ENCODE measurements at places on chromosomes 6 and 20.

- DNase-seq, result no peak
Observed at GRCh38 chr6:3884007-3884745, 35.0 kb downstream of the FAM50B start.

DNA sequence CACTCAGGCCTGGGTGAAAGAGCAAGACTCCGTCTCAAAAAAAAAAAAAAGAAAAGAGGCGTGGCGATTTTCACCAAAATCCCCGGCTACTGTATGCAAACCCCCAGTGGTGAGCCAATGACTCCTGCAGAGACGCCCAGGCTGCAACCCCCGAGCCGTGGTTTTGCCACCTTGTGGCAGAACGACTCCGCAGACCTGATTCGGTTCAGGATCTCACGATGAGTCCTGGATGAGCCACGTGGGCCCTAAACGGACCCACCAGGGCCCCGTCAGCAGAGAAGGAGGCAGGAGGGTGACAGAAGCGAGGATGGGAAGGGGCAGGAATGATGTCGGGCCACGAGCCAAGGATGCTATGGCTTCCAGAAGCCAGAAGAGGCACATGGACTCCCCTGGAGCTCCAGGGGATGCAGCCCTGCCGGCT lies 42.5 kb downstream of the SLC2A4RG start:
- no peak for DNase-seq

- DNase-seq, result no peak
Observed at GRCh38 chr6:135183002-135183531, 2.0 kb downstream of the MYB start.

DNA sequence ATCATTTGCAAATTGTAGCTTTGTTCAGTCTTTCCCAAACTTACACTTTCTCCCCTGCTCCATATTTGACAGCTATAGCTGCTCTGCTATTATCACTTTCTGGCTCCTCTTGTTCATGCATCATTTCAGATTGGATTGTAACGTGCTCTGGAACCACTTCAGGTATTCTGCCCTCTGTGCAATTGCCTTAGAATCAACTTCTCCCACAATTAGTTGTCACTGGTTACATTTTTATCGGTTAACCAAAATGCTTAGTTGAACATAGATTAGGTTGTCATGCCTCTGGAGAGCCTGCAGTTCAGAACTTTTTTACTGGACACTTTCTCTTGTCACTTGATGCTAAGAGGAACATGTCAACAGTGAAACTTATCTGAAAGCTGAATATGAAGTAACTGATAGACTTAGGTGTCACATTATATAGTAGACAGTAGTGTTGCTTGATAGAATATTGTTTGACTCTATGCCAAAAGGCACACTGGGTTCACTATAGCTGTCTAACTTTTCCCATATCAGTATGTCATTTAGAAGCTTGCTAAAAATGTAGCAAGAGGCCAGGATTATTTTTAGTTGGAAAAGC lies 127.7 kb upstream of the PTPRK start:
- DNase-seq, result no peak

GRCh38 chr6:132272776-132273175 lies 128.5 kb downstream of the MOXD1 start:
- no peak for DNase-seq

Measured in brain pericyte (primary cell).